NCI-H2081 treated with DMSO at 0.1 percent for 48 hours (cell line): ENCODE measurements at places on chromosomes 5 and 9.

DNA sequence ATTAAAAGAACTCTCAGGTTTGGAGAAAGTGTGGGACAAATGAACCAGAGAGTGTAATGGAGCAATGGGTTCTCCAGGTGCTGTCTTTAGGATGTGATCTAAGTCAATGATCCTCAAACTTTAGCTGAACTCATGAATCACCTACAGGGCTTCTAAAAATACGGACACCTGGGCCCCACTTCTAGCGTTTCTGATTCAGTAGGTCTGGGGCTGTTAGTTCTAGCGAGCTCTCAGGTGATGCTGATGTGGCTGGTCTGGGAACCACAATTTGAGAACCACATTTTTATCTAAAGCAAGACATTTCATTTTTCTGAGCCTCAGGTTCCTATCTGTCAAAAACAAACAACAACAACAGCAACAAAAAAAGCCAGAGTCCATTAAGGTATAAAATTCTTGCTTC lies 35.1 kb upstream of the PCA3 start:
- no peak for DNase-seq

GRCh38 chr5:132474881-132475496 lies 15.6 kb downstream of the IRF1 start:
- no peak for DNase-seq

GRCh38 chr9:130268521-130269211 lies 3.1 kb downstream of the HMCN2 start:
- peak; percentile 40 for DNase-seq

GRCh38 chr5:108345541-108346171 lies 36.2 kb downstream of the FBXL17 start:
- no peak for DNase-seq

DNA sequence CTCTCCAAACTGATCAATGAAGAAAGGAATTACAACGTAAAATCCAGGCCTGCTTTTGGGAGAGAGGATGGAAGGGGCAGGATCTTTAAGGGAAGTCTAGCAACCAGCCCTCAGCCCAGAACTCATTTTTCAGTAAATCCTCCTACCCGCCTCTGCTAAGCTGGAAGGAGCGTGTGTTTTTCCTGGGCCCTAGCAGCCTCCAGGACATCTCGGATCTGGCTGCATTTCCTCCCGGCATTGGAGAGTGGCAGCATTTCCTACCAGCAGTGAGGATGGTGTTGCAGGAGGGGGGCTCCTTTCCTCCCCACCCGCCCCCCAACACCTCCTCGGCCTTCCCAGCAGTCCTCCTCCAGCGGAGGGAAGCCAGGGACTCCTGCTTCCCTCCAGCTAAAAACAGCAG lies 54.5 kb downstream of the DCP2 start:
- DNase-seq = no peak

GRCh38 chr5:78661044-78661443 lies 12.5 kb upstream of the LHFPL2 start:
- no peak for DNase-seq

- no peak for DNase-seq
These were observed 32.9 kb downstream of the LHFPL2 start for GRCh38 chr5:78615697-78616096.

DNA sequence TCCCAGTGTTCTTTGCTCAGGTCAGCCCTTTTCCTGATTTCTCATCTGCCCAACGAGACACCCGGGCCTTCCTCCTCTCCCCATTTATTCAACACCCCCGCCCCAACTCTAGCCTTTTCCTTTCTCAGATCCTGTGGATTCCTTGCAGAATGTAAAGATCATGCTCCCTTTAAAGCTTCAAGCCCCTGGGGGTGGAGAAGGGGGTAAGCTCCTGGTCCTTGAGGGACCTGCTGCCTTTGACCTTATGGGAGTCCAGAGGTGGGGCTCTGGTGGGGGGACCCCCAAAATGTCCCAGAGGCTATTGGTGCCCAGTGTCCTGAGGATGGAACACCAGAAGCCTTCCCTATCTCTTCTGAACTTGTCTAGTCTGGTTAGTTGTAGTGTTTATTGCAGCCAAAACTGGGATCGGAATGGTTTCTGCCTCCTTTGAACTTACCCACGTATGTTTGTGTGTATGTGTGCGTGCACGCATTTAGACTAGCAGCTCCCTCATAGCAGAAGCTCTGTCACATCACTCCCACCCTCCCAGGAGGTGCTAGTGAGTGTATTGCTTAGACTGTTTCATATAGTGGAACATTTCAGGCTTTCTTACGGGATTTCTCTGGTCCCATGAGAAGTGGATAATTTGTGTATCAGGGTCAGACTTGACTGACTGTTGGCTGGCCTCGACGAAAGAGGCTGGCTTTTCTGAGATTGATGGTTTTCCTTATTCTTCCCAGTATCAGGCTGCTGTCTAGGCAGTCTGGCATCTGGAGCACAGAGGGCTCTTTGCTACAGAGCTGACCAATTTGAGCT lies 1.1 kb downstream of the GALNT10 start:
- no peak for DNase-seq

DNA sequence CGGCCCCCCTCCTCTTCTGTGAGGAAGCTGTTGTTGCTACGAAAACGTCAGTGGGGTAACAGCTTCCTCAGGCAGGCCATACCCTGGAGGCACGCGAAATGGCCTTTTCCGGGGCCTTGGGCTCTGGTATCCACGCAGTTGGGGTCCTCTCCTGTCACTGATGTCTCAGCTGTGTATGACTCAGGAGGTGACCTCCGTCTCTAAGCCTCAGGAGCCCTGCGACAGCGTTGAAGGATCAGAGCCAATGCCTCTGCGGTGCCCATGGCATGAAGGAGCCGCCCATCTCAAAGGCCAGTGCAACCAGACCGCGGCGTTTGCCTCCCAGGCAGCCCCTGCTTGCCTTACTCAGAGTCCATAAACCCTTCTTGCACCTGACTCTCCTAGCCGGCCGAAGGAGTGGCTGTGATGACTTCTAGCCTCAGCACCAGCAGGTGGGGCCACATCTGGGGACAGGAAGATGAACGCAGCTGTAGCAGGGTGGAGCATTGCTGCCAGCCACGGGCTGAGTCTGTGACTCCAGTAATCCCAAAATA lies 1.0 kb upstream of the MXD3 start:
- no peak for DNase-seq

- DNase-seq = no peak
These were observed 1.7 kb downstream of the LCN12 start for GRCh38 chr9:136953771-136954269.

DNA sequence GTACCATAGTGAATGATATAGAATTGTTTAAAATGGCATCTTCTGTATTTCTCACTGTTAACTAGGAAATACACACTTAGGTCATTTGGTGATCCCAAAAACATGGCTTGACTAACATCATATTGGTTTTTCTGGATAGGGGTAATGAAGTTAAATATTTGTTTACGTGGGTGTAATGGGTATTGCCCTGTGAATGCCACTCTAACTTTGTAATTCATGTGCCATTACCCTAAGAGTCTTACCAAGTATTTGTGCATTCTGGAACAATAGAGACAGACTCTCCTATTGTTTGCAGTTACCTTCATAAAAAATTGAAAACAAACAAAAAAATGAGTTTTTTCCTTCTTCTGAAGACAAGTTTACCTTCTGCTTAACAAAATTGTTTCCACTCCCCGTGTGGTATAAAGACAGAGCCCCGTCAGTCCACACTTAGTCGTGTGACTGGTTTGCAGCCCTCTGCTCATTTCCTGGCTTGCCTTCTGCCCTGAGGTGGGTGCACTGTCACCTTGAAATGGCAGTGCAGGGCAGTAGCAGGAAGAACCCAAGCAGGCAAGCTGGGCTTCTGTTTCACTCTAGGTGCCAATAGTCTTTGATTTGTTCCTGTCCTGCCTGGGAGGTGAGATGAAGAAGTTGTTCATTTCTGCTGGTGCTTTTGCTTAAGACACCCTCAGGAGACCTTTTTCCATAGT lies 9.6 kb upstream of the CATSPER3 start:
- no peak for DNase-seq

- DNase-seq = no peak
These were observed 1788.0 kb upstream of the NUDT12 start for GRCh38 chr5:105350486-105351140.

- no peak for DNase-seq
These were observed 100.8 kb upstream of the DHFR start for GRCh38 chr5:80755626-80756025.

GRCh38 chr9:22143799-22144625 lies 134.9 kb upstream of the CDKN2B start:
- no peak for DNase-seq

DNA sequence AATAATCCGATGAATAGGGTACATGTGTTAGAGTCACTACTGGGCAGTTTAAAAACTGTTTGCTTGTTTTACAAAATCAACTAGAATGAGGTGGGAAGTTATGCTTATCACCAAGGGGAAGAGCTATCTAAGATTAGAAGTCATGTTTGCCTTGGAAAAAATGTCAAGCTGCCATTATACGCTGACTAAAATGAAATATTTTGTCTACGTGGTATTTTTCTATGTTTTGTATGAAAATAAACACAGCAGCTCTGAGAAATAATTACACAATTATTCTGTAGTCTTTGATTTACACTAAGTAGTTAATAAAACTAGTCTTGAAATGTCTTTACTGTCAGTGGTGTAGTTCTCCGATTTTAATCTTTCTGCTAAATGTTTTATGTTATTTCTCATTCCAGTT lies 241.9 kb upstream of the TARS1 start:
- no peak for DNase-seq

GRCh38 chr5:149439899-149440542 lies 60.9 kb upstream of the IL17B start:
- no peak for DNase-seq

- DNase-seq = no peak
These were observed 96.1 kb upstream of the CDKN2B start for GRCh38 chr9:22105005-22105722.

GRCh38 chr5:84354101-84354500 lies 30.6 kb downstream of the EDIL3 start:
- DNase-seq = no peak

DNA sequence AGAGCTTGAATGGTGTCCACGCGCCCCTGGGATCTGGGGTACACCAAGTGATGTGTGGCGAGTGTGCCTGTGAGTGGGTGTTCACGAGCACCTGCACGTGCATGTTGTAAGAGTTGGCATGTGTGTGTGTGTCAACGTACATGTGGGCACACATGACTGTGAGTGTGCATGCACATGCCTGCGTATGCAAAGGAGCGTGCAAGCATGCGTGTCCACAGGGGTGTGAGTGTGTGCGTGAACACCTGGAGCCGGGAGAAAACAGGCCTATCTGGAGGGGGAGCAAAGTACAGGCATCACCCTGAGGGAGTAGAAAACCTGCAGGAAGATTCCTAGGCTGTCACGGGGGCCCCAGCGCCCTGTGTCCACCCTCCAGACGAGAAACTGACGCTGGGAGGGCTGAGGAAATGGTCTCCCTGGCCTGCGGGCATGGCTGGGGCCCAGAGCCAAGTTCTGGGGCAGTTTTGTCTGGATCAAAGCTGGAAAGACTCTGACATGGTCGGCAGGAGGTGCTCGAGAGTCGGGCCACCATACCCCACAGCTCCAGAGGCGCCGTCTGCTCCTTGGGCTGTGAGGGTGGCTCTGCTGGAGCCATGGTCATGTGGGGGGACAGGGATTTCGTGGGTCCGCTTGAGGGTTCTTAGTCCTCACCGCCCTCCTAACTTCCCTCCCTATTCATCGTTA lies 31.8 kb downstream of the PTGES start:
- DNase-seq = no peak

DNA sequence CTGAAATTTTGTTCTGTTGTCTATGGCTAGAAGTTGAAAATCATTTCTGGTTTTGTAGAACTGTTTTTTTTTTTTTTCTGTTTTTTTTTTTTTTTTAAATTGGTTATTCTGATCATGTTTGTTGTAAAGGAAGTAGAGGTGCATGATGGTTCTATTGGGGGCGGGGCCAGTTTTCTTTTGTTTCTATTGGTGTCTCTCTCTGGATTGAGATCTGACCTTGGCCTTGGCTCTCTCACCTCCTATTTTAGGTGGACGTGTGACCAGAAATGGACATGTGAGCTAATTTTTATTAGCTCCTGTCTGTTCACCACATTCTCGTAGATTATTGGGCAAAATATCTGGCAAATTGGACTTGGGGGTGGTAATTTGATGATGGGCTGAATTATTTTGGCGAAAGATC lies 3.2 kb downstream of the ZNF618 start:
- DNase-seq = no peak

DNA sequence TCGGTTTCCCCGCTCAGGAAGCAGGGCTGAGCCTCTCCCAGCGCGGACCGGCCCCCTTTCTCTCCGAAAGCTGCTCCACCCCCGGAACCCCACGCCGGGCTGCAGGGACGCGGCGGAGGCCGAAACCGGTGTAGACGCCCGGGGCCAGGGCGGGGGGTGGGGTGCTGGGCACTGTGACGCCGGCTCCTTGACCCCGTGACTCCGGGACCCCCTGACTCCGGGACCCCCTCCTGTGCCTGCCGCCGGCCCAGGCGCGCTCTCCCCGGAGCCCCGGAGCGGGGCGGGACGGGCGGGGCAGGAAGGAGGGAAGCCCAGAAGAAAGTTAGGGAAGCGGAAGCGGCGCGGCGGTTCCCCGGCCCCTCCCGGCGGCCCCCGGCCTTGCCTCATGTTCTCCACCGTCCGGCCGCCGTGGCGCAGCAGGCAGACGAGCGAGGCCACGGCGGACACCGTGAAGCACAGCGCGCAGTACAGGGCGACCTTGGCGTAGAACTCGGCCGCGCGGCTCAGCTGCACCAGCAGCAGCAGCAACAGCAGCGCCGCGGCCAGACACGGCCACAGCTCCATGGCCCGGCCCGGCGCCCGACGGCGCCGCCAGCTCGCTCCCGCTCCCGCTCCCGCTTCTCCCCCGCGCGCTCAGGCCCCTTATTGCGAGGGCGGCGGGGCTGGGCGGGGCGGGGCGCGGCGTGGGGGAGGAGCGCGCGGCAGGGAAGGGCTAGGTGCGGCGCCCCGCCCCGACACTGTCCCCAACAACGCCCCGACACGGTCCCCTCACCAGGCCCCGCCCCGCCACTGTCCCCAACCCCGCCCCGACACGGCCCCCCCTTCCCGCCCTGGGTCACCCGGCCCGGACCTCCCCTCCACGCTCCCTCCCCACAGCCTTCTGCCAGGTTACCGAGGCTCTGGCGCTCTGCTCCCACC lies at the start of gene AGPAT2:
Gene AGPAT2, minus strand, starts transcription at position 664 of the 918 bp plus-strand sequence. Its CDS starts 100 bp downstream, at position 564.
- DNase-seq = no peak

GRCh38 chr9:81825846-81826516 lies 102.2 kb upstream of the SPATA31D4 start:
- DNase-seq = no peak

DNA sequence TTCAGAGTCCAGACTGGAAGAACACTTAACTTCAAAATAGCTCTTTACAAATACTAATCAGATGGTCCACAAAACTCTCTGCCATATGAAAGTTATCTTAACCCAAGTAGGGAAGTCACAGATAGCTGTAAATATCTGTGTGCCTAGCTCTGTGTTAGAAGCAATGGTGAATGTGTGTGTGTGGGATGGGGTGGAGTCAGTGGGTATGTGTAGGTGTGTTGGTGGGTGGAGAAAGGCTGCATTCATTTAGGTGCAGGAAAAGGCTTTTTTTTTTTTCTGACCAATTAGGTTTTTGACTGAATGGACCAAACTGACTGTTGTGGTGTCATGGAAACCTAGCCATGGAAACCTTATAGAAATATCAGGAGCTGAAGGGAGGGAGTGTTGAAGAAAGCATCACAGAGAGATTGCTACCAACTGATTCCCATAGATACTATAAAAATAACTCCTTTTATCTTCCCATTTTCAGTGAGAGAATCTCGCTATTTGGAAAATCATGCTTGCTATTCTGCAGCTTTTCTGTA lies 156.2 kb upstream of the NR3C1 start:
- DNase-seq = no peak

- DNase-seq = no peak
These were observed 1759.5 kb upstream of the C9orf72 start for GRCh38 chr9:29332789-29333188.
